ENCODE measurements at places on chromosomes 16 and 17.

DNA sequence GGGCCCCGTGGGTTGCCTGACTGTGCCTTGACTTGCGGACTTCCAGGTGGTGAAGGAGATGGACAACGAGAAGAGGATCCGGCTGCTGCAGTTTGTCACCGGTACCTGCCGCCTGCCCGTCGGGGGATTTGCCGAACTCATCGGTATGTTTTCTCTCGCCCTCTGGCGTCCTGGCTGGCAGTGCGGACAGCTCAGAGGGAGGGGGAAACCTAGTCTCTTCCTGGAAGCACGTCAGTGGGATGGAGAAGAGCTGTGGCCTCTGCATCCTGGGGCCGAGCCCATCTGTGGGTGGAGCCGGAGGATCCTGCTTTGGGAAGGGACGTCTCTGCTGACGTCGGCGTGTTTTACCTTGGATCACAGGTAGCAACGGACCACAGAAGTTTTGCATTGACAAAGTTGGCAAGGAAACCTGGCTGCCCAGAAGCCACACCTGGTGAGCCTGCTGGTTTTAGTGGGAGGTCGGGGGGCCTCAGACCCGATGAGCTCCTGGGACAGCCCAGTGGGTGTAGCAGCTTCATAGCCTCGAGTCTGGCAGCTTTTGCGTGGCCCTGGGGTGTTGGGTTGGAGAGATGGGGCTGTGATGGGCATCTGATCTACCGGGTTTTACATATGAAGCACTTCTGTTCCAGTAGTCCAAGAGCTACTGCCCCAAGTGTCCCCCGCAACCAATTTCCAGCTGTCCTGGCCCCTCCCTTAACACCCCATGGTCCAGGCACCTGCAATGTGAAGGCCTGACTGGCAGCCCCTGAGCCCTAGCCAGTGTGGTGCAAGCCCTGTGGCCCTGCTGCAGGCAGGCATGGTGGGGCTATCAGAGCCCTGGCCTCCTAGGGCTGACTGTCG lies 11.9 kb upstream of the CLEC18A start:
- no peak for DNase-seq

- DNase-seq: peak; percentile 15
These were observed 348.3 kb downstream of the CPPED1 start for GRCh38 chr16:12455287-12455798.

DNA sequence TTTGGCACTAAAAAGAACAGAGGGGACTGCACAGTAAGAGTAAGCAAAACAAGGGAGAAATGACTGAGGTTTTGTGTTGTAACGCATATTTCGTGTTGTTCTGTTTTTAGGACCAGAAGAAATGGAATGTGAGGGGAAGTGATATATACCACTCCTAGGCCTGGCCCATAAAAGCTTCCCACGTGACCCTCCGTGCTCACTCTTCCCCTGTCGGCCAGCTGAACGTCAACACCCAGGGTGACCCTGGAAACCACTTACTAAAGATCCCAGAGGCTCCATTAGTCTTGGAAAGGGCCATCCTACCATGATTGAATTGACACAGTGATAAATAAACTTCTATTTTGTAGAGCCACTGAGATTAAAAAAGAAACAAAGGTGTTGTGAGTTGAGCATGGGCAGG lies 79.8 kb downstream of the HELZ start:
- peak; percentile 5 for DNase-seq

- DNase-seq: no peak
These were observed 35.0 kb upstream of the SLC5A10 start for GRCh38 chr17:18916816-18917500.

- no peak for DNase-seq
These were observed 15.5 kb upstream of the TMEM94 start for GRCh38 chr17:75440738-75441448.

DNA sequence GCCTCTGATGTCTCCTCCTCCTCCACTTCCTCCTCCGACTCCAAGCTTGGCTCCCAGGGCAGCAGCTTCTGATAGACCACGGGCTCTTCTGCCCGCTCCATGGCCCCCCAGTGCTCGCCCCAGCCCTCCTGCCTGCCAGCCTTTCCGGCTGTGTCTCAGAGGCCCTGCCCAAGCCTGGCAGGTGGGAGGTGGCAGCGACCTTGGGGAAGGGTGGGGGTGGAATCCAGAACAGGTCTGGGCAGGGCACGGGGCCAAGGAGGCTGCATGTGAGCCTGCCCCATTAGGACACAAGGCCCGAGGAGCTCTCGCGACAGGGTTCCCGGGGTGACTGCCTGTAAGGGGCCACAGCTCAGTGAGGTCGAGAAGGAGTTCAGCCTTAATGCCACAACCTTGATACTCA lies at the start of gene GGT6:
Gene GGT6, minus strand, starts transcription at position 157 of the 400 bp plus-strand sequence. Its CDS starts 56 bp downstream, at position 101.
- no peak for DNase-seq

Data from umbilical cord (tissue), 2 donors.